NCI-H2227 treated with DMSO at 0.1 percent for 48 hours (cell line): ENCODE measurements at places on chromosomes 2 and 18.

- DNase-seq = no peak
Observed at GRCh38 chr2:6978991-6979390, 61.8 kb downstream of the RNF144A start.

- DNase-seq = no peak
Observed at GRCh38 chr18:8232791-8233190, 376.4 kb upstream of the RAB12 start.

DNA sequence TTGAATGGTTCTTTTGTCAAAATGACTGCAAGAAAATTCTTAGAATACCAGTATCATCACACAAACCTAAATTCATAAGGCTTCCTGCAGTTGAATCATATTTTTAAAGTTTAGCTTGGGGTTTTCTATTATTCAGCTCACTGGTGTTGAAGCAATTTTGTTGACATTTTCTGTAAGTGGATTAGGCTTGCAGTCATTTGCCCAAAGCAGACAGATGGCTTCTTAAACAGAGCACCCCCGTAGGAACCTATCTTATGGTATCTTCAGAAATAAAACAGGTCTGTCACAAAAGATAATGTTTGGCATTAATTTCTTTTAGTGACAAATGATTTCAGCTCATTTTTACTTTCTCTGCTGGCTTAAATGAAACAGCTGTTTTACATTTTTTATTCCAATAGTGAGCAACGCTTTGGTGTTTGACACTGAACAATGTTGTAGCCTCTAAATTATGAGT, 331.1 kb downstream of the PLCL1 start:
- no peak for DNase-seq

DNA sequence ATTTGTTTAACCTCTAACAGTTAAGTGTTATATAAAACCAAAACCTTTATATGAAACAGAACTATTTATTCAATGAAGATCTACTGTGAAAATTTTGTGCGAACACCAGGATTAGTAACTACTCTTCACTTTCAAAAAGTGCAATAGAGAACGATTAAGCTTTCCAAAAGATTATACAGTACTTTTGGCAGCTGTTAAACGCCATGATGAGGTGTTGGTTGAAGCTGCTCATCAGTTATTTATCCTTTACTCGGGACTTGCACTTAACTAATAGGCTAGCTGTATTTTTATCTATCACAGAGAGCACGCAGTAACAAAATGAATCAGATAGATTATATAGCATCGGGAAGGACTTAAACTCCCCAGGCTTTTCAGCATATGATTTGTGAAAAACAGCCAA, 113.6 kb downstream of the GCA start:
- no peak for DNase-seq

DNA sequence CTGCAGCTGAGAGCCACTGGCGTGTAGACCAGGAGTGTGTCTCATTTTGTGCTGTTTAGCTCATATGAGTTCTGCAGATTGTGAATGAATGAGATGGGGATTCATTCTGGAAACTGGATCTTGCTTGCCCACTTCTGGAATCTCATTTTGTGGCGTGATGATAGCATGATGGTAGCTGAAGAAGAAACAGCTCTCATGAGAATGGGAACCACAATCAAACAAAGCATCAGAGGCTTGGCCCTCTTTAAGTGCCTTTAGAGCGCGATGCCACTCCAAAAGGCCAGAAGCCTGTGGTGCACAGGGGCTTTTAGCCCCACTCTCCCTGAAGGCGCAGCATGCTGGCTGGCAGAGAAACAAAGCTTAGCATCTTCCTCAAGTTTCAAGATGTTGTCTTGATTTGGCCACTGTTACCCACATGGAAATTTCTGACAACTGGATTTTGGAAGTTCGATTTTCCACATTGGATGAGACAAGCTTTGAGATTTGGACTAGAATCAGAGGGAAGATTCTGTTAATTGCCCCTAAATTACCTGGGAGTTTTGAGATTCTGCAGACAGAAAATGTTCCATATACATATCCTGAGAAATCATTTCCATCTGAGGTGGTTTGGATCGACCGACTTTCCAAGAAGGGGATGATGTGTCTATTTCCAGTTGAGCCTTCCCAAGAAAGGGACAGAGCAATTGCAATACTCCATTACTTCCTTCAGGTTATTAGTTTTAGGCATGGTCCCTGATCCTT, 234.5 kb downstream of the VAPA start:
- DNase-seq = no peak

- DNase-seq = no peak
Observed at GRCh38 chr2:46305767-46306166, 8.6 kb downstream of the EPAS1 start.

DNA sequence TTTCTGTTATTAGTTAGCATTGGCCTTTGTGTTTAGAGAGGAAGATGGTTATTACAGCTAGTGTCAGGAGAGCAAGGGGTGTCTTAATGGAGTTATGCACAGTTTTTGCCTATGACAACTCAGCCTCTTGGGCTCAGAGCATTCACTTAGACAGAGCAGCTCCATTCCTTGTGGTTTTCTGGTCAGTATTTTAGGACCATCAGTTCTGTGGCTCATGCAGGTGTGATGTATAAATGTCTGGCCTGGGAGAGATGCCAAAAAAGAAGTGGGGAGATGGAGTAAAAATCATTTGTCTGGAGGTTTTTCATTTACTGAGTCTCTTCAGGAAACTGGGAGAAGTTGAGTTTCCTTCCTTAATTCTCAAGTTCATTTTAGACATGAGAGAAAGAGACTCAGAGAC, 79.7 kb downstream of the PRKCE start:
- no peak for DNase-seq
